ENCODE measurements at places on chromosomes 7 and 10.

GRCh38 chr7:51590746-51591145 lies 274.1 kb upstream of the COBL start:
- DNase-seq: no peak

DNA sequence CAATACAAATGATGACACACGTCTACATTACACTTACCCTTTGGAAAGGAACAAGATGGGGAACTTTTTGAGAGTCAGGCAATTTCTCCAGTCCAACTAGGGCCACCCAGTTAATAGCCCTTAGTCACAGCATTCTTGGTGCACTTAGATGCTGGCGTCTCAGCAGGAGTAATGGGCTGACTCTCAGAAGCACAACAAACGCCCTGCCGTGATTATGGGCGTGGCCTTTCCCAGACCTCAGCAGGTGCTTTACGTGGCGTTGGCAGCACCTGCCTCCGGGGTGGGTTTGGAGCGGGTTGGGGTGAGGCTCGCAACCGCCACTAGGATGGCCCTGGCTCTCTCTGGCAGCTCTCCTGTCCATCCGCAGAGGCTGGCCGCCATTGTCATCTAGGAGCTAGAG lies 147.6 kb upstream of the SHH start:
- DNase-seq: no peak

DNA sequence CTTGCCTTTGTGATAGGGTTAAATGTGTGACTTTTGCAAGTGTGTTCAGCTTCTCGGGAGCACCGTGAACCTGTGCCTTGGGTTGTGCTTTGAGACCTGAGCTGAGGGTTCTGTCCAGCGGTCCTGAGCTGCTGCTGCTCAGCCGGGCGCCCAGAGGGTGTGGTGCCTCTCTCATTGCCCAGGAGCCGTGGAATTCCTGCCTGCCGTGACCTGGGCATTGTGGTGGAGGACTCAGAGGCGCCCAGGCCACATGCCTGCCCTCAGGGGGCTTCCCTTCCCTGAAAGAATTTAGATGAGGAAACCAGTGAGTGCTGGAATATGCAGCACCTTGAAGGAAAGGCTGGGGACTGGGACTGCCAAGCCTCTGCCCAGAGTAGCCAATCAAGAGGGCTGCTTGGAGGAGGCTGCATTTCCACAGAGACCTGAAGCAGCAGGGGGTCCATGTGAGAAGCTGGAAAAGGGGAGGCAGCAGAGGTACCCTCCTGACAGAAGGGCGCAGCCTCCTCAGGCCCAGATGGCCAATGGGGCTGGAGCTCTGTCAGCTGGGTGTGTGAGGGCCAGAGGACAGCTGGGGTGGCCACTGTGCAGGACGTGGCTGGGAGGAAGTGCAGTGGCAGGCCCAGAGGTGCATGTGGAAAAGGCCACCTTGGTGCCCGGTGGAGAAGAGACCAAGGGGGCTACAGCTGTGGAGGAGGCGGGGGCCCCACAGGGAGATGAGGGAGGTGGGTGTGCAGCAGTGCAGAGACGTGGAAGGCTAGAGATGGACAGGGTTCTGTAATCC lies 107.3 kb downstream of the NKX6-2 start:
- DNase-seq: no peak

DNA sequence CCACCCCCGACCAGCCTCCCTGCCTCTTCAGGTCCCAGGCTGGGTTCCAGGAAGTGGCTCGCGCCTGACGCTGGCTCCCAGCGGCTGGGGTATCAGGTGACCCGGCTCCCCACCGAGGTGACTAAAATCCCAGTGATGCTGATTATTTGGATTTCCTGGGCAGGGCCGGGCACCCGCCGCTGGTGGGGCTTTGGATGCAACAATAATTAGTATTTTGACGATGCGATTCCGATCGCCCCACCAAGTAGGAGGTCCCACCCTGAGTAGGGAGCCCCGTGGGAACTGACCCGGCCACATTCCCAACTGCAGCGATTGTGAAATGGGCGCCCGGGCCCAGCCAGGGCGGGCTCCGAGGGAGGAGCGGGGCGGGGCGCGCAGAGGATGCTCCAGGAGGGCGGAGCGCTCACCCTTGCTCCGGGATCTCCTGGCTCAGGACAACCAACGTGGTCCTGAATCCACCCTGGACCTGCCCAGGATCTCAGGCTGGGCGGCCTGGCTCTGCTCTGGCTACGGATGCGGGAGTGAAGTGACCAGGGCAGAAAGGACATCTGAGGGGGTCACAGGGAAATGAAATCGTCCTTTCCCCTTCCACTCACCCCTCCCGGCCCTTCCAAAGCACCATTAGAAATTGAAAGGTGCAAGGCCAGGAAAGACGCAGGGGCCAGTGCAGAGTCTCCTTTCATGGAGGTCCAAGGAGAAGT lies 32.6 kb downstream of the DUSP5 start:
- no peak for DNase-seq

DNA sequence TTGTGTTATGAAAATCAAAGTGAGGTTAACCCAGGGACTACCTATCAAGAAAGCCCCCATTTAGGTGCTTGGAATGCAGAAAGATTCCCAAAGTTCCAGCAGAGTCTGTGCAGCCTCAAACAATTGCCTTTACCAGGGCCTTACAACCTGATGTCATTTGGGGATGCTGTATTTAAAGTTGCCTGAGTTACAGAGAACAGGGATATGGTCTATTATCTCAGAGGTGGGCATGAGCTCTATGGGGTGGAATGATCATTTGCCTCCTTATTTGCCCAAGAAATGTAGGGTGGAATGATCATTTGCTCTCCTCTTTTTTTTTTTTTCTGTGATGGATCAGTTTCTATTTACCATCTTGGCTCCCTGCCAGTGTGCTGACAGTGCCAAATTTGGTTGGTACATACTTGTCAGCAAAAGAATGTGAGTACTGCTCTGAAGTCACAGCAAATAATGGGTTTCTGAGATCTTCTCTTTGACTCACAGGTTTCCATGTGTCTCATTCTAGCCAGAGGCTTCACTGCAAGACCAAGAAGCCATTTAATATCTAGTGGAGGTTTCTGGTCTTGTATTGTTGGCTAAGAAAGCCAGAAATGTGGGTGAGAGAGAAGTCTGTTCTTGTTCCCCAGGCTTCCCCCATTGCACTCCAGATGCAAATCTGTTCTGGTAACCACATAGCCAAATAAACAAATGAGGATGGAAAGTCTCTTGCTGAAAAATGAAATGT lies 45.5 kb upstream of the ZNRF2 start:
- peak; percentile 57 for DNase-seq

DNA sequence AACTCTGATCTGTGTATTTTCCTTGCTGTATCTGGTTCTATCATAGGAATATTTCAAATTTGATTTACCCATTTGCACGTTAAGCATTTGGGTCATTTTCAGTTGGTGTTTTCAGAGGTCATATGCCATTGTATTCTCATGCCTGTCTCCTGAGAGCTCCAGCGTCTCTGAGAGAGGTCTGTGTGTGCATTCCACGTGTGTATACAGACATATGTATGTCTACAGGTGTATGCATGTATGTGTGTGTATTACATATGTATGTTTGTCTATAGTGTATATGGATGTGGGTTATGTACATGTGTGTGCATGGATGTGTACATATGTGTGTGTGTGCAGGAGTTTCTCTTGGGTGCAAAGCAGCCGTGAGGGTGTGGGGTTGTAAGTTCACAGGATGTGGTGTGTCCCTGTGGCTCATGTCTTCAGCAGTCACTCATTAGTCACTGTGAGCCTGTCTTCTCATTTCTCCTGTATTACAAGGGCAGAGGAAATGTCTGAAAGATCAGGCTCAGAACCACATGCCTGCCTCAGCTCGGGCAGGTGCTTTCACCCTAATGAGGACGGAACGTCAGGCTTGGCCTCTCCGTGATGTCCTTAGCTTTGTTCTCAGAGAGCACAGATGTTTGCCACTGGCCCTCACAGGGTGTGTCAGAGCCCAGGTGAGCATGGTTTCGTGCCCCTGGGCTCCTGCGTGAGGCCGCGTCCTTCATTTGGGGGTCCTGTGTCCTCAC lies 101.6 kb downstream of the NKX6-2 start:
- no peak for DNase-seq

DNA sequence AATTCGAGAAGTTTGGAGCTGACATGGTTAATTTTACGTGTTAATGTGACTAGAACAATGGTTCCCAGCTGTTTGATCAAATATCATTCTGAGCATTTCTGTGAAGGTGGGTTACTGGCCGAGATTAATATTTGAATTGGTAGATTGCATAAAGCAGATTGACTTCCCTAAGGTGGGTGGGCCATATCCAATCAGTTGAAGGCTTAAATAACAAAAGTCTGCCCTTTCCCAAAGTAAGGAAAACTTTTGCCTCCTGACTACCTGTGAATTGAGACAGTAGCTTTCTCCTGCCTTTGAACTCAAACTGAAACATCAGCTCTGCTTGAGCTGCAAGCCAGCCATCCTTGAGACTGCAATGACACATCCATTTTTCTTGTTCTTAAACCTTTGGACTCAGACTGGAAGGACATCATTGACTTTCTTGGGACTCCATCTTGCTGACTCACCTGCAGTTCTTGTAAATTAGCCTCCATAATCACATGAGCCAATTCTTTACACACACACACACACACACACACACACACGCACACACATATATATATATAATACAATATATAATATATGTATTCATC lies 63.1 kb upstream of the LRRTM3 start:
- no peak for DNase-seq

- no peak for DNase-seq
These were observed 120.1 kb upstream of the GNAI1 start for GRCh38 chr7:80014511-80014910.

DNA sequence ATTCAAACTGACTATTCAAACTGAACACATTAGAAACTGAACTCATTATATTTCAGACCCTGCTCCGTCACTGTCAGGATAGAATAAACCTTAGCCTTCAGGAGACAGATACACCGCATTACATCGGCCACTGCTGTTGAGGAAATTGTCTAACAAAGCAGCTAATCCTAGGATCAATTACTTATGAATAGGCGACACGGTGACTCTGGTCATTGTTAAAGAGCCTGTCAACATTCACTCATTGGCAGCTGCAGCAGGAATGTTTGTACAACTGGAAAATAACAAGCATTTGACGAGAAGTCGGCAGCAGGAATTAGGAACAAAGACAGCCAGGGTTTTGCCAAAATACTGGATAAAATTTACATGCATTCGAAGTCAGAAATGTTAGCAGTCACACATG lies 112.0 kb upstream of the MKX start:
- no peak for DNase-seq

DNA sequence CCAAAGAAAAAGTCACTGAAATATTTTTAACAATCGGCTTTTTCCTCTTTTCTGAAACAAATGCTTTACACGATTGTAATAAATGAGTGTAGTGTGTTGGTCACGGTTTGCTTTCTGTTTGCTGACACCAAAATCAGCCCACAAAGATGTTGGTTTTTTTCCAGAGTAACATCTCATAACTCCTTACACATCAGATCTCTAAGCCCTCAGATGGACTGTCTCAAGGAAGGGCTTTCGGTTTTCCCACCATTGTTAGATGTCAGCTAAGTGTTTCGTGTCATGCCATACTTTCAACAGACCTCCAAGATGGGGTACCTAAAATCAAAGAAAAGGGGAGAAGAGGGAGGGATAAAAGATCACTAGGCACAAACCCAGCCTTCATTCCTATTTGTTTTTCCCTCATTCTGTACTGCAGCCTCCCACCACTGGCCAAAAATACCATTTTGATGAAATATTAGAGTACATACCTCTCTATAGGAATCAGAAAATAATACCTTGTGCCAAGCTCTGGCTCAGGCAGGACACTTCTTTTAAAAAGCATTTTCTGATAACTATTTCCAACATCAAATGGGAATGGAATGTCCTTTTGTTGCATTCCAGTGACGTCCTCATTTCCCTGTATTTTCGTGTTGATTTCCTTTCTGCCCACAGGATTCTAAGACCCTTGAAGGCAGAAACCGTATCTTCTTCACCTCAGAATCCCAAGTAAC lies 159.1 kb downstream of the DGKI start:
- no peak for DNase-seq

GRCh38 chr10:66746711-66747110 lies 179.1 kb upstream of the LRRTM3 start:
- no peak for DNase-seq

- DNase-seq: no peak
These were observed 8.3 kb downstream of the IQCE start for GRCh38 chr7:2566890-2567678.

DNA sequence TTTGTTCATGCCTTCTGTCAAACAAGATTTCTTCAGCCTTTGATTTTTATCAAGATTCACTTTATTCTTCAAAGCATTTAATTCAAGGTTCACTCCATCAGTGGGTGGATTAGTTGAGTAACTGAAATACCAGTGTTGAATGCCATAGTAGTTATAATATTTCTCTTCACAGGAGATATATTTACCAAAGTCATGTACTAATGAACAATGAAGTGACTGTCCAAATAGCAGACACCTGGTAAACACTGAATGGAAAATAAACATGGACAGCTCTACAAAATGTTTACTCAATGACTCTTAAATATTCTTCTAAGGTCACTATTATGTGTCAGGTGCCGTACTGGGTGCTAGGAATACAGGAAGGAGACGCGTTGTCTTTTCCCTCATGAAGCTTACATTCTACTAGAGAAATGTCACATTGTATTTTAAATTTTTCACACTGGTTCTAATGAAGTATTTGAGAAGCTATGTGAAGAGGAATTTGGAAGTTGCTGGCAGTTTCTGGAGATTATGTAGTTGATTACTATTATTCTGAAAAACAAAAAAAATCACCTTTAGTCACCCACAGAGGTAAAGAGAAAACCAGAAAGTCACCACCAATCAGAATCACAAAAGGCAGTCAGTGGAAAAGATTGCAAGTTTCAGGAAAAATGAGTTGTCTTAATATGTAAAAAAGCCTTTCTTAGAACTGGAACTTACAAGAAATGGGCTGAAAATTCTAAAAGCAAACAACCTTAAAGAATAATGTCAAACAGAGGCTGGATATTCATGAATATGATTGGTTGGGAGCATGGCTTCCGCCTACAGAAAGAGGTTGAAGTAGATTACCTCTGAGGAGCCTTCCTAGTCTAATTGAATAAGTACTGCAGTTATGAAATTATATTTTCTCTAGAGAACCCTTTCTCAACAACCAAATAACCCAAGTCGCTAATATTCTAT lies 84.5 kb downstream of the RTKN2 start:
- DNase-seq: no peak

DNA sequence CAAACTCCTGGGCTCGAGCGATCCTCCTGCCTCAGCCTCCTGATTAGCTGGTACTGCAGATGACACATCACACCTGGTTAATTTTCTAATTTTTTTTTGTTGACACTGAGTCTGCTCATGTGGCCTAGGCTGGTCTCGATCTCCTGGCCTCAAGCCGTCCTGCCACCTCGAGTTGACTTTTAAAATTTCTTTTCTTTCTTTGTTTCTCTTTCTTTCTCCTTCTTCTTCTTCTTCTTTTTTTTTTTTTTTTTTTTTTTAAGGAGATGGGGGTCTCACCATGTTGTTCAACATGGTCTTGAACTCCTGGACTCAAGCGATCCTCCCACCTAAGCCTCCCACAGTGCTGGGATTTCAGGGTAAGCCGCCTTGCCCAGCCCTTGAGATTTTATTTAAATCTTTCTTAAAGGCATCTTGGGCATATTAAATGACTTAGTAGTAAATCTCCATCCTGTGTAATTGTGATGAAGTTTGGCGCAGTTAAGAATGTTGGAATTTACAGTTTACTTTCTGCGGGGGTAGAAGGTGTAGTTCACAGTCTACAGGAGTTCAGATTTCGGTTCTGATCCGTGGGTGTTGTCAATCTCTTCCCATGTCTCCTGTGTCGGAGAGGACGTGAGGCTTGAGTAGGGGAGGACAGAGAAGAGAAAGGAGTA lies 1.0 kb upstream of the ITGA8 start:
- DNase-seq: no peak

Data from hematopoietic multipotent progenitor cell treated with erythropoietin and hydrocortisone succinate and interleukin-3 and kit ligand, for 15 days (in vitro differentiated cells).